ENCODE measurements at places on chromosomes 1 and 21.
A peak's percentile ranks its signal among the peaks of the same experiment; 100 is the strongest.

GRCh38 chr1:156383023-156383422 lies 14.0 kb downstream of the RHBG start:
- DNase-seq = peak; percentile 98

- no peak for DNase-seq
Observed at GRCh38 chr1:40651138-40651857, 14.2 kb downstream of the RIMS3 start.

DNA sequence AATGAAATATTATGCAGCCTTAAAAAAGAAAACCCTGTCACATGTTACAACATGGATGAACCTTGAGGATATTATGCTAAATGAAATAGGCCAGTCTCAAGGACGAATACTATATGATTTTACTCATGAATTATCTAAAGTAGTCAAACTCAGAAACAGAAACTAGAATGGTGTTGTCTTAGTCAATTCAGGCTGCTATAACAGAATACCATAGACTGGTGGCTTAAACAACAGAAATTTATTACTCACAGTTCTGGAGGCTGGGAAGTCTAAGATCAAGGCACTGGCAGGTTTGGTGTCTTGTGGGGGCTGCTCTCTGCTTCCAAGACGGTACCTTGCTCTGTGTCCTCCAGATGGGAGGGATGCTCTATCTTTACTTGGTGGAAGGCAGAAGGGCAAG lies 113.8 kb upstream of the DNAH14 start:
- no peak for DNase-seq

GRCh38 chr1:203504400-203505250 lies 10.7 kb downstream of the OPTC start:
- peak; percentile 82 for DNase-seq

- no peak for DNase-seq
Observed at GRCh38 chr1:241355311-241356010, 1.5 kb downstream of the RGS7 start.

DNA sequence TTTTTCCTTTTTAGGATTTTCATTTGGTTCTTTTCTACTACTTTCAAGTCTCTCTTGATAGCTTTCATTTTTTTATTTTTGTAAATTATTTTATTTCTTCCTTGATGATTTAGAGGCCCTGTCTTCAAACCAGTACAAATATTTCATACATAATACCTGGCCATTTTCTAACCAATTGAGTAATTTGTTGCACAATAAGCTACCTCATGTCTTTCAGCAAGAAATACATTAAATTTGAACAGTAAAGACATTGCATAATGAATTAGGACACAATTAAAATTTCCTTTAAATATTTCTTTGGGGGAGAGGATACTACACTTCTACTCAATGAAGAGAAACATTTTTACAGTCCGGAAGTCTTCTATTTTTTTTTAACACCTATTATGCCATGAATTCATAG lies 15.6 kb upstream of the COL9A2 start:
- DNase-seq = no peak

- no peak for DNase-seq
Observed at GRCh38 chr1:55064071-55064581, 24.8 kb downstream of the PCSK9 start.

DNA sequence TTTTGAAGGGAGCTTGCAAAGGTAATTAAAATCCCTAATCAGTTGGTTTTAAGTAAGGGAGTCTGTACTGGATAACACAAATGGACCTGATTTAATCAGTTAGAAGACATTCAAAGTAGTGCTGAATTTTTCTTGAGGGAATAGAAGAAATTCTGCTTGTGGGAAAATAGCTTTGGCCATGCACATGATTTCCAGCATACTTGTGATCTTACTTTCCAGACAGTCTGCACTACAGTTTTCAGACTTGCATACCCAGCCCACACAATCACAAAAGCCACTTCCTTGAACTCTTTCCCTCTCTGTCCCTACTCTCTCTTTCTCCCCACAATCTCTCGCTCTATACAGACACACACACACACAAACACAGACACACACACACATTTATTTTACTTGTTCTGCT lies 852.1 kb downstream of the PLA2G4A start:
- no peak for DNase-seq

DNA sequence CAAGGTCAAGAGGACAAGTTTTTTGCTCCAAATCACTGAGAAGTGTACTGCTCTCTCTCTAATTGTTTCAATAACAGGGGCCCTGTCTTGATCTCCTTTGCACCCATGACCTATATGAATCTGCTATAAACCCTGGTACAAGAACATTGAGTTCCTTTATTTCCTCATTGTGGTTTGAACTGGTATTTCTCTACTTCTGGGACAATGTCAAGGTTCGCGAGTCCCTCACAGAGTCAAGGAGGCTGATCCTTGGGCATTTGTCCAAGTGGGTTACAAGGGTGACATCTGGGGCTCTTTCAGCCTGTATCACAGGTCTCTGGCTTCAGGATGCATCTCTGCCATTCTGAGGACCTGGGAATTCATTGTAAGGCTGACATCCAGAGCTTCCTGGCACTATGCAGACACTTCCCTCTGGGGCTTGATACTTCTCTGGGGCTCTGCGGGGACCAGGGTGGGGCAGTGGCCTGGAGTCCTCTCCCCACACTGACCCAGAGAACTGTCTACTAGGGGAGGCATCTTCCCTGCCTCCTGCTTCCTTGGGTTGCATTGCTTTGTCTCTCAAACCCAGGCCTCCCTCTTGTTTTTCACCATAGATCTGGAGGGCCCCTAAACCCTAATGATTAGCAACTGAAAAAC lies 22.5 kb upstream of the ZNF648 start:
- DNase-seq = no peak

GRCh38 chr1:4126731-4127591 lies 226.9 kb upstream of the C1orf174 start:
- no peak for DNase-seq

DNA sequence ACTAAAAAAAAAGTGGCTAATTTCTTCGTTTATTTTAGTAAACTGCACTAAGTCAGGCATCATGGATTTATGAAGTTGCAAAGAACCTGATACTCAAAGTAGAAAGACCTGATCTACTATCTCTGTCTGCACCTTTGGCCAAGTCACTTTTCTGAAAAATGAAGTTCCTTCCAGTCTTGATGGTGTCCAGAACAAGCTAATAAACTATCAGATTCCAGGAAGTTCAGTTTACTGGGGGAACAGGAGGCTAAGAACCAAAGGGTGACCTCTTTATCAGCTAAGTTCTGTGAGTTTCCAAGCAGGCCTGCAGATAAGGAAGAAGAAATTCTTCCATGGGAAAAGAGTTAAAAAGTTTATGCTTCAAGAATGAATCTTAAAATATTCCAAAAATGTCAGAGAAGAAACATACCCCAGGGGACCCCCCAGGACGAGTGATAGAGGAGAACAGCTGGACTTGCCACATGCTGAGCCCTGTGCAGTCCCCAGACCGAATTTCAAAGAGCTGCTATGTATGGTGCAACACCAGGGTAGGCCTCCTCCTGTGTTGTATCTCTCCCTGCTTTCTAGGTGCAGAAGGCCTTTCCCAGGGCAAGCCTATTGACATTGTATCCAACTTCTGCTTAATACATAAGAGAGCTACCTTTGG lies 72.8 kb upstream of the FGGY start:
- DNase-seq = no peak

- peak; percentile 50 for DNase-seq
Observed at GRCh38 chr1:58816072-58816746, 32.4 kb upstream of the JUN start.

- no peak for DNase-seq
Observed at GRCh38 chr1:33852711-33853110, 11.2 kb upstream of the HMGB4 start.

- DNase-seq = no peak
Observed at GRCh38 chr1:154586231-154586630, 18.7 kb downstream of the CHRNB2 start.

GRCh38 chr1:23177438-23178380 lies 9.1 kb upstream of the LUZP1 start:
- DNase-seq = no peak

DNA sequence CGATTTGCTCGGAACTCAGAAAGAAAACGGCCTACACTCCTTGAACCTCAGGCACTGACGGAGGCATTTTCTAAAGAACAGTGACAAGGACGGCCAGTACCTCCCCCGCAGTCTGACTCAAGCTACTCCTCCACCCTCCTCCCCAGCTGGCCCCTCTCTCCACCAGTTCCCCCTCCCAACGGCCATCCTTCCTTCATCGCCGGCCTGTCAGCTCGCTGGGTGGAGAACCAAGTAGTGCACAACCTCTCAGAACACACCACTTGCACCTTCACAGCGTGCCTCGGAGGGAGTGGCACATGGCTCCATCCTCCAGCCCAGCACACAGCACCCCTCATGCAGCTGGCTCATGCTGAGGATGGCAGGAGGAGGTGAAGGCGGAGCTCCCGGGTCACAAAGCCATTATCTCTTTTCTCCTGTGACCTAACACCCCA lies 58.8 kb downstream of the TOR1AIP2 start:
- no peak for DNase-seq
